Activated T-helper 1 cell treated with Interleukin-2 at 50 U/mL for 16 hours (primary cell): ENCODE measurements at places on chromosomes 2 and 18.

GRCh38 chr2:12109363-12110017 is 363.1 kb downstream of the LPIN1 start:
- DNase-seq, result no peak

DNA sequence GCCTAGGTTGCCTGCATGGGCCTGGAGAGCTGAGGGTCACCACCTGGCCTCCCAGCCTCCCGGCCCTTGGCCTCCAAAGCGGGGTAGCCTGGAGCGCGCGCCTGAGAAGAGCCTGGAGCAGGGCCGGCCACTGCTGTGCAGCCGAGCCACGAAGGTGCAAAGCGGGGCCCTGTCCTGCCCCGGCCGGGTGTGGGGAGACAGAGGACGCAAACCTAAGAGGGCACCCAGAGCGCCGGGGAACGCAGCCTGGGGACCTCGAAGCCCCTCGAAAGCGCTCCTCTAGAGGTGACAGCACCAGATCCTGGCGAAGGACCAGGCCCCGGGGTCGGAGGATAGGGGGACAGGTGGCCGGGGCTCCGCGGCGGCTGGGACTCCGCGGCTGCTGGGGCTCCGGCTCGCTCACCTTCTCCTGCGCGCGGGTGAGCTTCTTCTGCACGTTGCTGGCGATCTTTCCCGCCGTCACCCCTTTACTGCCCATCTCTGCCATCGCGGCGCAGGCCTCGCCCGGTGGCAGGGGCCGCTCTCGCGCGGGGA is 430 bp downstream of the BIN1 start:
- no peak for DNase-seq

DNA sequence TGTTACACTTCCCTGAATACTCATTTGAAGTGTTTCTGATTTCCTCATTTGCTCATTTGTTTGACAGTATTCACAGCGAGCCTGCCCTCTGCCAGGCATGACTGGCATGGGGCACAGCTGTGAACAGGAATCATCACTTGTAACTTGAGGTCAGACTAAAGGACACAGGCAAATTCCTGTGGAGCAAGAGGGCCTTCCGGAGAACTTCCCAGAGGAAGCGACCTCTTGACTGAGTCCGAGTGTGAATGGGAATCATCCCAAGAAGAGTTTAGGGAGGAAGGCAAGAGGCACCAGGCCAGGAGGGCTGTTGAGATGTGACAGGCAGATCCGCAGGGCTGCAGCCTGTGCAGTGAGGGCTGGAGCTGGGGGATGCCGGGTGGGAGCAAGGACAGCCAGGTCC is 45.4 kb downstream of the LIMS1 start:
- DNase-seq, result no peak

DNA sequence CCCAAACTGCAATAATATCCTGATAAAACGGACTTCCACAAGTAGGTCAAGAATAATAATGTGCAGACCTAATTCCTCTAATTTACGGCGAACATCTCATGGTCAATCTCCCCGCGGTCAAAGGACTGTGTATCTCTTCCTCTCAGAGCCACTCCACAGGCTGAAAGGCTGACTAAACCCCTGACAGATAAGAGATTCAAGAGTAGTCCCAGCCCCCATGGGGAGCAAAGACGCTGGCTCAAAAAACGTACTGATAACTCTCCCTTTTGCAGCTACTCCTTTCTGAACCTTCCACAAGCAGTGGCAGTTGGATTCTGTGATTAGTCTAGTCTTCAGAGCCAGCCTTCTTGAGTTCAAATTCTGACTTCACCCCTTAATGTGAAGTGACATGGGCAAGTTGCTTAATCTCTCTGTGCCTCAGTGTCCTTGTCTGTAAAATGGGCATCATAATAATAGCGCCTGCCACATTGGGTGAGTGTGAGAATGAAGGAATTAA is 19.7 kb upstream of the IL18R1 start:
- no peak for DNase-seq

DNA sequence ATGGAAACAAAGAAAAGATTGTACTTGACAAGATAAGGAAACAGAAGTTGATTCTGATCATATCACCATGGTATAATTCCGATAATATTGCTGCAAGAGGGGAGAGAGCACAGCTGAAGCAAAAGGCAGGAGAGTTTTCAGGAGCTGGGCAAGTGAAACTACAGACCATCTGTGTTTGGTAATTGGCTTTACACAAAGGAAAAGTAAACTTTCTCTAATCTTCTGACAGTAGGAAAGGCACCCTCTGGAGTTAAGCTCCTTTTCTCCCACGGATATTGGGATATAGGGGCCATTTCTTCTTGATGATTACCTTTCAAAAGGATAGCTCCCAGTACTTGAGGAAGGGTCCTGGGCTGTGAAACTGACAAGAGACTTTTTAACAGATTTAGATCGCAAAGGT is 29.9 kb upstream of the REG3A start:
- no peak for DNase-seq

- DNase-seq, result no peak
Measured at GRCh38 chr2:190119923-190120590, 57.5 kb upstream of the MSTN start.

GRCh38 chr18:7727361-7728076 is 160.4 kb downstream of the PTPRM start:
- no peak for DNase-seq

DNA sequence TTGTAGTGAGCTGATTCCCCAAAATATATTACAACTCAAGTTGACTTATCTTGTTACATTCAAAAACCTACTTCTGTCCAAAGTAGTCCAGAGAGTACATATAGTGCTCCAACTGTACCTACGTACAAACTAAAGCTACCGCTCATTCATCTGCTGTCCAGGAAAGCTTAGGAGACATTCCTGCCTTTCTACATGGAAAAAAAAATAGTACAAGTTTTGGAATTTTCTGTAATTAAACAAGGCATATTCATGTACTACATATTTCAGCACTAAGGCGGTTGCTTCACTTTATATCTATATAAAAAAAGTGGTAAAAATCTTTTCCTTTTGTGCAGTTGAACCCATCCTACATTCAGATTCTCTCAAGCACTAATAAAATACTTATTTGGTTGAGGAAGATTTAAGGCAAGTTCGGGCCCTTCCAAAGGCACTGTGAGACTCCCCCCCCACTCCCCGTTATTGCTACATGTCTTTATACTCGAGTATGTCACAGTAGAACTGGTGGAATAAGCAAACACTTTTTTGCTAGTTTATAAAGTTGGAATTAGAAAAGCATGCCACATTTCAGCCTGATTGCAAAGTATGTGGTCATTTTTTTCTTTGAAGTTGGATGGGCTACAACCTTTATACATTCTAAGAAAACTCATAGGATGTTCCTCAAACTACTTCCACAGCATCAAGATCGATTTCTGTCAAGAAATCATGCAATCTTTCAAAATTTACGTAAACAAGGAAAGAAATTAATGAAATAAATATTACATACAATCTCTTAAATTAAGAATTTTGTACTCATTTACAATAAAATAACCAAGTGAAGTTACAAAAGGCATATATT is 3.7 kb downstream of the ZFP36L2 start:
- no peak for DNase-seq

GRCh38 chr2:35873921-35874320 is 481.7 kb upstream of the CRIM1 start:
- no peak for DNase-seq

- no peak for DNase-seq
Measured at GRCh38 chr18:10049747-10050146, 135.9 kb downstream of the VAPA start.

DNA sequence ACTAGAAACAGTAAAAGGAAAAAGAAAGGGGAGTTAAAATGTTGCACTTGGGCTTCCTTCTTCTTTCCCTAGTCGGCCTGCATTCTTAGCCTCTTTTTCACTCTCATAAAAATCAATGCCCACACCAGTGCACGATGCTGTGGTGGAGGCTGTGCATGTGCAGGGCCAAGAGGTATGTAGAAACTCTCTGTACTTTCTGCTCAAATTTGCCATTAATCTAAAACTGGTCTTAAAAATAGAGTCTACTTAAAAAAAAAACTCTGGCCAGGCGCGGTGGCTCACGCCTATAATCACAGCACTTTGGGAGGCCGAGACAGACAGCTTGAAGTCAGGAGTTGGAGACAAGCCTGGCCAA is 11.1 kb downstream of the TRAPPC8 start:
- DNase-seq, result no peak

DNA sequence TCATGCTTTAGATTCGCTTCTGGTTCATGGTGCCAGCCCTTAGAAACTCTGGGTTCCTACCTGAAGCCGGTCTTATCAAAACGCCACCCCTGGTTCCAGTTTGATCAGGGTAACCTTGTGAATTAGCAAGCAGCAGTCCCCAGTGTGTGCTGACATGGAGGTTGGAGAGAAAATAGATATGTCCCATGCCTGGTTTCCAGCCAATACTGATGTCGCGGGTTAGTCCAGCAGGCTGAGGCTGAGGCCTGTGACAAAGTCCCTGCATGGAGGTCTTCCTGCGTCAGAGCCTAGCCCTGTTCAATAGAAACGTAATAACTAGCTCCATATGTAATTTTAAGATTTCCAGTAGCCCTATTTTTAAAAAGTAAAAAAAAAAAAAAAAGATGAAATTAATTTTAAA is 28.2 kb downstream of the LPIN1 start:
- DNase-seq, result no peak

DNA sequence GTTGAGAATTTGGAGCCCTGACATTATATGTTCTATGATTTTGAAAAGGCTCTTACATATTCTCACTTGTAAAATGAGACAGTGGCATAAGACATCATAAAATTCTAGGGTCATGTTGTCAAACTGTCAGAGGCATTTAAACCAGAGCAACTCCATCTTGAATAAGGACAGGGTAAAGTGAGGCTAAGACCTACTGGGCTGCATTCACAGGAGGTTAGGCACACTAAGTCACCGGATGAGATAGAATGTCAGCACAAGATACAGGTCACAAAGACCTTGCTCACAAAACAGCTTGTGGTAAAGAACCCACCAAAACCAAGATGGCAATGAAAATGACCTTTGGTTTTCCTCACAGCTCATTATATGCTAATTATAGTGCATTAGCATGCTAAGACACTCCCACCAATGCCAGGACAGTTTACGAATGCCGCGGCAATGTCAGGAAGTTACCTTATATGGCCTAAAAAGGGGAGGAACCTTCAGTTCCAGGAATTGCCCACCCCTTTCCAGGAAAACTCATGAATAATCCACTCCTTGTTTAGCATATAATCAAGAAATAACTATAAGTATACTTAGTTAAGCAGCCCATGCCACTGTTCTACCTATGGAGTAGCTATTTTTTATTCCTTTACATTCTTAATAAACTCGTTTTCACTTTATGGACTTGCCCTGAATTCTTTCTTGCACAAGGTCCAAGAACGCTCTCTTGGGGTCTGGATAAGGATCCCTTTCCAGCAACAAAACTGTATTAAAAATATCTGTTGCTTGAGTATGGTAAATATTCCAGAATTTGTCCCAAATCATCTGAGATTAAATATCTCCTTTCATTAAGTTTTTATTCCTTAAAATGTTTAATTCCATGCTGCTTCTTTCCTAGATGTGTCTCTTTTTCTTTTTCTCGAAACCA is 406.4 kb downstream of the METTL4 start:
- DNase-seq, result no peak

GRCh38 chr2:150178591-150178990 is 308.9 kb downstream of the RND3 start:
- no peak for DNase-seq

- no peak for DNase-seq
Measured at GRCh38 chr2:50466685-50467084, 565.2 kb downstream of the NRXN1 start.

DNA sequence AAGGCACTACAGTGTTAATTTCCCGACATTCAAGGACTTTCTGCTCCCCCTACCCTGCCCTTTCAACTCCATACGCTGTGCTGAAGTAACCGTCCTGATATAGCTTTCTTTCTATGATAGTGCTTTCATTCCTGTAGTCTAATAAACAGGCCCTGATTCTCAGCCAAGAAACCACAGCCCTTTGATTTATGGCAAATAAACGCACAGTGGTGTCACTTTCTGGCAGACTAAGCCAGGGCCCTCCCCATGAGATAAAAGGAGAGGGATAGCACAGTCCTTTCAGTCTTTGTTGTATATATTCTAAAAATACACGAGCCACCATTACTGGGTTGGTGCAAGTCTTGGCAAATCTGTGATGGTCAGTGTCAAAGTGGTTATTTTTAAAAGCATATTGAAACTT is 291.2 kb downstream of the ALPK2 start:
- DNase-seq, result no peak

GRCh38 chr2:119250718-119251290 is 27.2 kb downstream of the STEAP3 start:
- no peak for DNase-seq

- DNase-seq, result no peak
Measured at GRCh38 chr2:211237586-211238275, 681.3 kb downstream of the CPS1 start.

- no peak for DNase-seq
Measured at GRCh38 chr2:145399131-145399530, 879.2 kb upstream of the ZEB2 start.
